ENCODE measurements at places on chromosomes 6 and 20. TPM values are rescaled to one million over a fixed set of nuclear protein-coding genes. Genes with fewer than 3 reads are reported as not detected.

AVP gene
- not detected for total RNA-seq

DNA sequence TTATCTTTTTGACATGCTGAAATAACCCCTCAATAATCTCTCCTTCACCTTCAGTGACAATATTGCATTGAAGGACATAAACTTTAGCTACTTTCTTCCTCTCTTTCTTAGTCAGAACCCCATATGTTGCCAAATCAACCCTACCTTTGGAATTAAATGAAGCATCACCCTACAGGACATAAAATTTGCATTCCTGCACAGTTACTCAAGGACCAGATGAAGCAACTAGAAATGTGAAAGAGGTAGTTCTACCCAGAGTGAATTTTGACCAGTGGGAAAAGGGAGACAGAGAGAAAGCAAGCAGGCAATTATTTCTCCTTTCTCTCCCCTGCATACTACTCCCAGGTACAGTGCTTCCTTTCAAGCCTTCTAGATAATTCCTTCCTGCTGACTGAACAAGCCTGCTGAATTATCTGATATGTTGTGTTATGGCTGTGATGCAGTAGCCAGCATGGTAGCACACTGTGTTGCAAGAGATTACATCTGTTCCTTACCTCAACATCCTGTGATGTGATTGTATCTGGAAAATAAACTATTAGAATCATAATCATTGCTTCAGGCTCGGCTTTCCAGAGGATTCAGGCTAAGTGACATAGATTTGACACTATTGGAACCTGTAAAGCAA is 16.6 kb downstream of the TENT5A start:
- no peak for DNase-seq

DNA sequence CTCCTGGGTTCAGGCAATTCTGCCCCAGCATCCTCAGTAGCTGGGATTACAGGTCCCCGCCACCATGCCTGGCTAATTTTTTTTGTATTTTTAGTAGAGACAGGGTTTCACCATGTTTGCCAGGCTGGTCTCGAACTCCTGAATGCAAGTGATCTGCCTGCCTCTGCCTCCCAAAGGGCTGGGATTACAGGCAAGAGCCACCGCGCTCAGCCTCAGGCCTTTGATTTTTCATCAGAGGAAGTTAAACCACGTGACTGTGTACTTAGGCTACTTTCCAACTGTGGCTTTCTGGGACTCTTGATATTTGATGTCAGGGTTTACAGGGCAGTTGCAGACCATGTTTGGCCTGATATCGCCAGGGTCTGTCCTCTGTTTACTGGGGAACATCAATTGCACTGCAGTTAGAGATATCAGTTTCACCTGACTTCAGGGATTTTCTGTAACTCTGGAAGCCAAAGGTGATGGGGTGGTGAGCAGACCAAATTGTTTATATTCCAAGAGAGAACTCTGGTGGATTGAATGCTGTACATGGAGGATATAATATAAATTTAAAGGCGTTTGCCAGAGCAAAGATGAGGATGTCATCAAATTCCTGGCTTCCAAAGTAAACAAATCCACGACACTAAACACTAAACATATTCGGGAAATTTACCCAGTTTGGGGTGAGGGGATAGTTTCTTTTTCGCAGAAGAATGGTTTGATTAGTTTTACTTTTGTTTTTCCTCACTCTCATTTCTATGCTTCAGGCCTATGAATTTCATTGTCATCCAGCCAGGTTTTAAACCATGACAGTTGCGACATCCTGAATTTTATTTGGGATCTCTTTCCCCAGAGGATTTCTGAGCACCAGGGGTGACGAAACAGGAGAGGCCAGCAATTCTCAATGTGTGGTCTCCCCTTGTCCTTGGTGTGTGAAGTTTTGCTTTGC is 4.2 kb downstream of the PSMF1 start:
- DNase-seq, result peak; percentile 78

SLC17A3 gene
- not detected for total RNA-seq

- no peak for DNase-seq
These were observed 5.9 kb downstream of the ALDH5A1 start for GRCh38 chr6:24500683-24501082.

IBTK gene
- total RNA-seq, result 41.5 TPM

GRCh38 chr20:37533154-37533715 is 5.6 kb upstream of the BLCAP start:
- DNase-seq, result no peak

CUL9 gene
- total RNA-seq, result 9.9 TPM

GRM1 gene
- total RNA-seq, result 0.12 TPM

GRCh38 chr6:15948930-15949900 is 179.7 kb upstream of the MYLIP start:
- no peak for DNase-seq

ARMH2 gene
- not detected for total RNA-seq

GRCh38 chr6:165321555-165322145 is 12.2 kb upstream of the C6orf118 start:
- no peak for DNase-seq

FRK gene
- total RNA-seq, result 1.8 TPM

GRCh38 chr6:30260036-30260504 is 46.9 kb upstream of the TRIM26 start:
- no peak for DNase-seq

NMBR gene
- total RNA-seq, result not detected

DNA sequence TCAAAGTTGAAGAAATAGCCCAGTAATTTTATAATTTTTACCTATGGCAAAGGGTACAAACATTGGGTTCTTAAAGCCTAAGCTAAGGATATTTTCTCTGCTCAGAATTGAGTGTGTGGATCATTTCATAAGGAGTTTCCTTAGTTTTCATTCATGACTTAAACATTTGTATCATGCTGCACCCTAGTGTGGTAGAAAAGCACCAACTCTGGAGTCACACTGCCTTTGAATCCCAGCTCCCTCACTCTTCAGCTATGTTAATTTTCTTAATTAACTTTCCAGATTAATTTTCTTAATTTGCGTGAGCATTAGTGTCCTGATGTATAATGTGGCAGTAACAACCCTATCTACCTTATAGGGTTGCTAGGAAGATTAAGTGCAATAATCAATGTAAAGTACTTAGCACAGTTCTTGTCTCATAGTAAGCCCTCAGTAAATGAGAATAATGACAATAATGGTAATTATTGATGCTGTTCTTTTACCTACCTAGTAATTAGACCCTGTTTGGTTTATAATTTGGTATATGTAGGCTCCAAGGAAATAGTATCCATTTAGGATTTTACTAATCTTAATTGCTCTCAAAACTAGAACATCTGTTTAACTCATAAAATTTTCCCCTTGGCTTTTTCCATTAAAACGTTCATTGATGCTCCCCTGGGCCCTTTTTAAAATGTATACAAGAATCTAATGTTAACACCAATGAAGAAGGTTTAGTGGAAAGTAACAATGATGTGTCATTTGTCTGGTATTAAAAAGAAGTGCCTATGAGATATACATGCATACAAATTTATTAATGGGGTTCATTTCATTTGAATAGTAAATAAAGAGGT is 31.6 kb downstream of the DSE start:
- no peak for DNase-seq

DNA sequence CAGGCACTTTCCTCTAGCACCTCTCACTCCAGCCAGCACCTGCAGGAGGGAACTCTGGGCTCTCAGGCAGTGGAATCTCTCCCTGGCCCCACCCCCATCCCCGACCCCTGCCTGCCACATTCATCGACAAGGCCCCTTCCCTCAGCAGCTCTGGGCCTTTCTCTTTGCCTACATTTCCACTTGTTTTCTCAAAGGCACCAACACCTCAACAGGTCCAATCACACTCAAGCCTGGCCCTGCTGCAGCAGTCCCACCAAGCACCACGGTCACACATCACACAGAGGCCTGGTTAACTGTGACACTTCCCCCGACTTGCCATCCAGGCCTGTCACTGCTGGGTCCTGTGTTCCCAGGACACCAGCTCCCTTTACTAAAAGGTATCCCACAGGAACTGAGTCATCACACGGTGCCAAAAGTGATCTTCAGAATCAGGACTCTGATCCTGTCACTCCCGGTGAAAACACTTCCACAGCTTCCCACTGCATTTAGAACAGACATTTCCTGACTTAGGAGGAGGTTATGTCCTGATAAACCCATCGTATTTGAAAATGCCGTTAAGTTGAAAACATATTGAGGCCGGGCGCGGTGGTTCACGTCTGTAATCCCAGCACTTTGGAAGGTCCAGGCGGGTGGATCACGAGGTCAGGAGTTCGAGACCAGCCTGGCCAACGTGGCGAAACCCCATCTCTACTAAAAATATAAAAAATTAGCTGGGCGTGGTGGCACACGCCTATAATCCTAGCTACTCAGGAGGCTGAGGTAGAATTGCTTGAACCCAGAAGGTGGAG is 54.9 kb downstream of the MYH7B start:
- no peak for DNase-seq

ERVFRD-1 gene
- total RNA-seq, result not detected

DNA sequence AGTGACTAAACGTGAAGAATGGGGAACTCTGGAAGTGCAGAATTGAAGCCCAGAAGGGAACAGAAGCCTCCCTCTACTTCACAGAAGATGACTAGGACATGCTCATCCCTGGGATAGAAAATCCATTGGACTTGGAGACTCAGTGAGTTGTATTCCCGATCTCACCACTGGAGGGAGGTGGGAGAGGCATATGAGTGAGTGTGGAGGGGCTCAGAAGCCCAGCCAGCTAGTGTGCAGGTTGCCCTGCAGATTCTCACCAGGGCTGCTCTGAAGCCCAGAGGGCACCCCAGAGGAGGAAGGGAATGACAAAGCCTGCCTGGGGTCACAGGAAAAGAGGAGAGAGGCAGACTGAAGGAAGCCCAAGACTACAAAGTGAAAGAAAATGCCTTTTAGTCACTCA is 42.1 kb upstream of the HLA-E start:
- peak; percentile 19 for DNase-seq

GGTLC1 gene
- not detected for total RNA-seq

HLA-DOB gene
- total RNA-seq, result not detected

GRCh38 chr20:55054453-55054852 is 579.1 kb downstream of the DOK5 start:
- no peak for DNase-seq

GRCh38 chr6:50655848-50656453 is 57.4 kb upstream of the TFAP2D start:
- DNase-seq, result no peak

LPA gene
- not detected for total RNA-seq

DNA sequence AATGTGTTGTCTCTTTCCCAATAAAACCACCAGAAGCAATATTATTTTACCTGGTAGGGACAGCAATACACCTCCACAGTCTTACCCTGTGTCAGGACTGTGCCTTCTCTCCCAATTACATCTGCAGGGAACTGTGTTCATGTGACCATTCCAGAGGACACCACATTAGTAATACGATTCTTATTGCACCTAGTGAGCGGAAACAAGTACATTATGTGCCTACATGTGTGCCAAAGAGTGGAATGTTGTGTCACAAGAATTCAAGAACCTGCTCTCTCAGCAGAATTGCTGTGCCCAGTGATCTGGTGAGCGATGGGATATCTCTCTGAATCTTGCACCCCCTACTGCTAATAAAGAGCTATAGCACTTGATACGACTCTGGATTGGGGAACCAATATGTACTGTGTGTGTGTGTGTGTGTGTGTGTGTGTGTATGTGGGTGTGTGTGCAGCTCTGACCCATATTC is 57.4 kb upstream of the FOXC1 start:
- peak; percentile 48 for DNase-seq

- no peak for DNase-seq
These were observed 94.4 kb upstream of the TNFAIP3 start for GRCh38 chr6:137772541-137773250.

GRCh38 chr20:24838546-24839535 is 110.2 kb upstream of the CST7 start:
- DNase-seq, result peak; percentile 79

NFKBIL1 gene
- 25.0 TPM for total RNA-seq

DNA sequence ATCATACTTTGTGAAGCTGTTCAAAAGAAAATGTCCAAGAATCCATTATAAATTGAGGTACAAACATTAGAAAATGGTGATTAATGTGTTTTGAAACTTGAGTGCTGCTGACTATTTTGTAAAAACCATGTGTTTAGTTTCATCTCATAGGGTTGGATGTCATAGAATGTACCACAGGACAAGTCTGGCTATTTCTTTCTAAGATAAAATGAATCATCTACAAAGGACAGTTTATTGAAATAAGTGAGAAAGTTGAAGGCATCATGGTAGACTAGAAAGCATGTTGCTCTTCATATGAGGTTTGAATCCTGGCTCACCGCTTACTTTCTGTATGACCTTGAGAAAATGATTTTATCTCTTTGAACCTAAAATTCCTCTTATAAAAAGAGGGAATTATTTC is 29.2 kb upstream of the SMAP1 start:
- DNase-seq, result no peak

DNA sequence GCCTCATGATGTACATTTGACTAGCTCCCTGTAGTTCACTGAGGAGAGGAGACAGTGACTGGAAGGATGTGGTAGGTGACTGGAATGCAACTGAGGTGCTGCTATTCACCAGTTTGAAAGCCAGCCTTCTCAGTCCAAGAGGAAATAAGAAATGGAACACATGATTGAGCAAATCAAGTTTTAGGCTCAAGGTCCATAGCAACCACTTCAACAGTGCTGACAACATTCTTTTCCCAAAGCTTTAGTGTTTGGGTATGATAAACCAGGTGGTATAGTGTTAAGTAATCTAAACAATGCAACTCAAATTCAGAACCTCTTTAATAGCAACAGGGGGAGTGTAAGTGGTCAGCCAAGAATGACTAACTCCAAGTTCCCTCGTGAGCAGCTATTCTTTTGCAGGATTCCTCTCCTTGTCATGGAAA is 9.2 kb downstream of the ZHX3 start:
- peak; percentile 85 for DNase-seq

GRCh38 chr6:69289689-69290495 is 506.9 kb downstream of the LMBRD1 start:
- no peak for DNase-seq

DNA sequence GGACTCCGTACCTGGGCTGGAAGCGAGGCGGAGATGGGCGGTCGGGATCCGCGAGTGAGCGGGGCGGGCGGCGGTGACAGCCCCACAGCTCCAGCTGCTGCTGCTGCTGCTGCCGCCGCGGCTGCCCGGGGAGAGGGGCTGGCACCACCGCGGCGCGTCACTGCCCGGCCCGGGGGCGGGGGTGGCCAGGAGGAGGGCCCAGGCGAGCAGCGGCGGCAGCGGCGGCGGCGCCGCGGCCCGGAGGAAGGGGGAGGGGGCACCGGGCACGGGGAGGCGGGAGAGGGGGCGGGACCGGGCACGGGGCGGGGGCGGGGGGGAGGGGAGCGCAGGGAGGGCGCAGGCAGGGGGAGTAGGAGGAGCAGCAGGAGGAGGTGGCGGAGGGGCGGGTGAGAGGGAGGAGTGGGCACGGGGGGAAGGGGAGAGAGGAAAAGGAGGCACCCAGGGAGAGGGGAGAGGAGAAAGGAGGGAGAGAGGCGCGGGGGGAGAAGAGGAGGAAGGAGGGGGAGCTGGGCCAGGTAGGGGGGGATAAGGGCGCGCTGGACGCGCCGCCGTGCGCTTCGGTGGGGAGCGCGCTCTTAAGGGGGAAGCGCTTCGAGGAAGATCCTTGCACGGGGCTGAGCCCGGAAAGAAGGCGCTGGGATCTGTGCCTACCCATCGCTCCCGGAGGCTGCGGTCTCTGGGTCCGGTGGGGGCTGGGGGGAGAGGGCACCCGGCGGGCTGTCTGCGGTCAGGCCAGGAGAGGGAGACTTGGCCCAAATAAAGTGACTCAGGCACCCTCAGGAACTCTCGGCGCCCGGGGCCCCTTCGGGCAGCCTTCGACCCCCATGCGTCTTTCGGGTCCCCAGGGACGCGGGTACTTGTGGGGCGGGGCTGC is 101.5 kb downstream of the NOL4L start:
- DNase-seq, result peak; percentile 94
